ENCODE measurements at places on chromosomes 11 and 22. TPM values are rescaled to one million over a fixed set of nuclear protein-coding genes. Genes with fewer than 3 reads are reported as not detected.

The CCDC188 gene
- not detected for total RNA-seq

The KCNJ11 gene
- total RNA-seq = 0.46 TPM

The OTOG gene
- not detected for total RNA-seq

The NLRP14 gene
- not detected for total RNA-seq

The YIF1A gene
- 88.2 TPM for total RNA-seq

The GVQW3 gene
- 0.43 TPM for total RNA-seq

The OR4D5 gene
- not detected for total RNA-seq

The MMP12 gene
- total RNA-seq = not detected

The P2RX6 gene
- total RNA-seq = 0.70 TPM

The ENDOD1 gene
- 9.9 TPM for total RNA-seq
